ENCODE measurements at places on chromosomes 2 and 18.

- peak; percentile 85 for DNase-seq
These were observed at the start of gene WNT10A for GRCh38 chr2:218880102-218880858. WNT10A (plus strand) TSS chr2:218880852; CDS start chr2:218880996, 144 bp downstream.

DNA sequence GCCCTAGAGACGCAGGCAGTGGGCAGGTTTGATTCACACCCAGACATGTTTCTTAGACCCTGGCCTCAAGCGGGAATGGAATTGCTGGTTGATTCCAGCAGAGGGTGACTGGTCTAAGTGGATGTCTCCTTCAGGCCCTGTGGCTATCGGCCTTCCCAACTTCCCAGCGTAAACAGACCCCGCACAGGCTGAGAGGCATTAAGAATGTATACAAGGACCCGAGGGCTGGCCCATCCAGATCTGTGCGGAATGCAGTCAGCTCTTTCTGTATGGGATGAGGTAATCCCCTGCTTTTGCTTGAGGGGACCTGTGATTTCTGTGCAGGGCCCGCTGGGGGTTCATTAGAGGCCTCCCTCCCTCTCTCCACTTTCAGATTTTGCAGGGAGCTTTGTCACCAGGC, 6.5 kb downstream of the ACKR3 start:
- DNase-seq = no peak

DNA sequence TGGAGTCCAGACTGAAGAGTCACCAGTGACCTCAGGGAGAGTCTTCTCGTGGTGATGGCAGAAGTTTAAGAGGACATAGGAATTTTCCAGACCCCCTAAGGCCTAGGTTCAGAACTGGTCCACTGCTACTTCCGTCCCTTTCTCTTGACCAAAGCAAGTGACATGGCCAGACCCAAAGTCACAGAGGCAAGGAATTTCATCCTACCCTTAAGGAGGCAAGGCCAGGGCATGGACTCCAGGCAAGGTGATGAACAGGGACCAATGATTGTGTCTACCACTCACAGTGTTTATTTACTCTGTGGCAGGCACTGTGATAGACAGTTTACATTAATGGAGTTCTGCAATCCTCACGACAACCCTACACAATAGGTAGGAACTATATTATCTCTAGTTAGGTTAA, 265.1 kb downstream of the GLI2 start:
- no peak for DNase-seq

DNA sequence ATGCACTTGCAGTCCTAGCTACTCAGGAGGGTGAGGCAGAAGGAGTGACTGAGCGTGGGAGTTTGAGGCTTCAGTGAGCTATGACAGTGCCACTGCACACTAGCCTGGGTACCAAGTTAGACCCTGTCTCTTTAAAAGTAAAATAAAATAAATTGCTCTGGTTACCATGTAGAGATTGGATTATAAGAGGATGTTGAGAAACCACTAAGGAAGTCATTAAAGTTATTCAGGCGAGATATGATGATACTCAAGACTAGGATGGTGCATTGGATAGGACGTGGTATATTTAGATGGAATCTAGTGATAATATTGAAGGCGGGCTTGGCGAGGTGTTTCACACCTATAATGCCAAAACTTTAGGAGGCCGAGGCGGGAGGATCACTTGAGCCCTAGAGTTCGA, 50.6 kb downstream of the BMPR2 start:
- no peak for DNase-seq

DNA sequence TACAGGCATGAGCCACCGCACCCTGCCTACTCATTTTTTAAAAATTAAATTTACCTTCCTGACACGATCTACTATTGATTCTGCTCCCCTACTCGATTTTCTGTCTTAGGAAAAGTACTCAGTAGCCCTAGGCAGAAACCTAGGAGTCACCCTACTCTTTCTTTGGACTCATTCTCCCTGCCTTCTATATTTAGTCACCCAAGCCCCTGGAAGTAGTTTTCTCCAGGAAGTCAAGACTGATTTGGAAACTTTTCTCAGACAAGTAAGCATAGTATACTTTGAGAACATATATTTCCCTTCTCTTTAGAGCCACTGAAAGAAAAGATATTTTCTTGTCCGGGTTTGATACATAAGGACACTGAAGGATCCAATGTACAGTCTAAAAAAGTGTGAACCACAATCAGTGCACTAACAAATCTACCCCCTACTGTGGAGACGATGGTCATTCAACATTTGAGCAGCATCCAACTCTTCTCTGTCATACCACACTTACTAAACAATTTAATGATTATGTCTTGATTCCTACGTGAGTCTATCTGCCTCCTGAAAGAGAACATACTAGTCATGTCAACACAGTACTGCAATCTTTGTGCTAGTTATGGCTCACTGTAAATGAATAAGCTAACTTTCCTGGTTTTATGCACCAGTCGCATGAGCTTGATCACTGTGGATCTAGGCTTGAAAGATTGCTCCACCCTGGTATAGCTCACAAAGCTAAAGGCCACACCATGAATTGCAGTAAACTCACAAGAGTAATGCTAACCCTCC, 19.8 kb downstream of the YWHAQ start:
- no peak for DNase-seq

- no peak for DNase-seq
These were observed 40.3 kb upstream of the ATP8B1 start for GRCh38 chr18:57843386-57843785.

DNA sequence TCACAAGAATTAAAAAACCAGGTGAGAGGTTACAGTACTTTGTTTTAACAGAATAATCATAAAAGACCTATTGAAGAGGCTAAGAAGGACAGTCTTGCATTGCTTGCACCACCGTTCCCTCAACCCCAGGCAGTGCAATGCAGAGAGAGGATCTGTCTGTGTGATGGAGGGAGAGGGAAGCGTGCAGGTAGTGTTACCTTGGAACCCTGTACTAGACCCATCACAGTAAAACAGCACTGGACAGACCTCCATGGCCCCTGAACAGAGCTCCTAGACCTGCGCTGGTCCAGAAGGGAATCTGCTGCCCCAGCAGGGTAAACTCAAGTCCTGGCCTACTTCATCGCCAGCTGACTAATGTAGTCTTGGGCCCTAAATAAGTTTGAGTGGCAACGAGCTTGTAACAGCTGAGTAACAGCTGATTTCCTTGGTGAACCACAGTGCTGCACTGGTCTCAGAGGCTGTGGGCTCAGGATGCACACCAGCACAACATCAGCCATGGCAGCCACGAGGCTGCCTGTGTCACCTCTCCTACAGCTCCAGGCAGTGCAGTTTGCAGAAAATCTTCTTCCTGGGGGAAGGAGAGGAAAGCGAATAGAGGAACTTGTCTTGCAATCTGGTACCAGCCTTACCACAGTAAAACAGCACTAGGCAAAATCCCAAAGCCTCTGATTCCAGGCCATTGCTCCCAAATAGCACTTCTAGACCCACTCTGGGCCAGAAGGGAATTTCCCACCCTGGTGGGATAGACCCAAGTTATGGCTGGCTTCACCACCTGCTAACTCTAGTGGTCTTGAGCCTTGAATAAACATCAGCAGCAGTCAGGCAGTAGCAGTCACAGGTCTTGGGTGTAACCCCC, 417.2 kb downstream of the CDH7 start:
- DNase-seq = no peak

GRCh38 chr2:24403168-24403831, 43.0 kb upstream of the ITSN2 start:
- DNase-seq = no peak

DNA sequence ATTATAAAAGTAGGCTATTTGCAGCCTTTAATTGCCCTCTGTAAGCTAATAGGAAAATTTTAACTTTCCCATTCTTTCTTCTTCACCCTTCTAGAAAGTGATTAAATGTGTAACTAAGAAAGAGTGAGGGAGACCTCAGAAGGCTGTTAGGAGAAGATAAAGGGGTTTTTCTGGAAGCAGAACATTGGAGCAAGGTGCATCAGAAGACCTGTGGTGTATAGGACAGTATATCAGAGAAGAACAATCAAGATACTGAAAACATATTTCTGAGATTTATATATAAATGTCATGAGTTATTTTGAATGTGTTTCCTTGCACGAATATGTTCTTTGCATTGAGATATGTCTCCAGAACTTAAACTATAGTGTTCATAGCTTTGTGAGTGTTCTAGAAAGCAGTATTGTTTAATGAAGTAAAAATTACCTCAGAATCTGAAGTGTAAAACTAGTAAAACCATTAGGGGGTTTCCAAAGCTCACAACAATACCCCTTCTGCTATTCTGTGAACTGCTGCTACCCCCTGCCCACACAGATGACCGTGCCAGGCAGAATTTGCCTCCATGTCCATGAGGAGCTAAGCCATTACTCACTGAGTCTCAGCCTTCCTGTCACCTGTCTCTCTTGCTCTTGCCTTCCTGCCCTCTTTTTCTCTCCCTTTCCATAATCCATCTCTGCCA, 537.9 kb downstream of the EPHA4 start:
- no peak for DNase-seq

DNA sequence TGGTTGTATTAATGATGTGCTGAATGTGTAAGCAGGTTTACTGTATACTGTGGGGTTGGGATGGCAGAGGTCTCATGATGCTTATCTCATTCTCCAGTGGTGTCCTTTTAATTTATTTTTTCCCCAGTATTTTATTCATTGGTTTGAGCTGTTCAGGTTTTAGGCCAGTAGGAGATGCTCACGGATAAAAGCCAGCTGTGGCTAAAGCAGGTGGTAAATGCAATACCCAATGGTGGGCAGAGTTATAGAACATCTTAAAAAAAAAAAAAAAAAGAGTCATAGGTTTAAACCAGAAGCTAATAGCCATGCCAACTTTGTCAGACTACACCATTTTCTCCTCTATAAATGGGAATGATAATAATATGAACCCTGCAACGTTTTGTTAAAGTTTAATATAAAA, 57.8 kb upstream of the NEUROD1 start:
- DNase-seq = no peak

GRCh38 chr18:57806978-57807285, 3.8 kb upstream of the ATP8B1 start:
- no peak for DNase-seq

GRCh38 chr2:1652034-1652790, 92.1 kb downstream of the PXDN start:
- DNase-seq = no peak

- DNase-seq = no peak
These were observed 193.5 kb upstream of the CCDC68 start for GRCh38 chr18:55152801-55153200.

DNA sequence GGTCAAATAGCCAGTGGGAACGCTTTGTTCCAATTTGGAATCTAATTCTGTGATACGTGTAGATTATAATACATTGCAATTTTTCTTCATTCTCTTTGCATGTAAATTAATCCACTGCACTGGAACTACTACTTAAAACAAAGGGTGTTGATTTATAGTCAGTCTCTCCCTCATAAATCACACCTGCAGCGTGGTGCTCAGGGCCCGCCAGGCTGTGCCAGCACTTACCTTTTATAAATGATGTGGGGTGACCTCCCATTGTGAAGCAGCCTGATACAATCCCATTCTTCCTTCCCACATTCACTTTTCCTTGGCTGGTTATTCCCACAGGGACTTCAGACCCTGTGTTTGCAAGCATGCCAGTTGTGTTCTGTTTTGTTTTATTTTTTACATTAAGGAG, 302.3 kb upstream of the ID2 start:
- no peak for DNase-seq

- no peak for DNase-seq
These were observed 11.9 kb upstream of the INHBB start for GRCh38 chr2:120334068-120334467.

GRCh38 chr2:109447251-109447661, 166.5 kb downstream of the SEPTIN10 start:
- DNase-seq = no peak

GRCh38 chr2:24712296-24712695, 80.9 kb downstream of the PTRHD1 start:
- DNase-seq = no peak

- DNase-seq = no peak
These were observed 41.2 kb upstream of the GORASP2 start for GRCh38 chr2:170887896-170888295.

DNA sequence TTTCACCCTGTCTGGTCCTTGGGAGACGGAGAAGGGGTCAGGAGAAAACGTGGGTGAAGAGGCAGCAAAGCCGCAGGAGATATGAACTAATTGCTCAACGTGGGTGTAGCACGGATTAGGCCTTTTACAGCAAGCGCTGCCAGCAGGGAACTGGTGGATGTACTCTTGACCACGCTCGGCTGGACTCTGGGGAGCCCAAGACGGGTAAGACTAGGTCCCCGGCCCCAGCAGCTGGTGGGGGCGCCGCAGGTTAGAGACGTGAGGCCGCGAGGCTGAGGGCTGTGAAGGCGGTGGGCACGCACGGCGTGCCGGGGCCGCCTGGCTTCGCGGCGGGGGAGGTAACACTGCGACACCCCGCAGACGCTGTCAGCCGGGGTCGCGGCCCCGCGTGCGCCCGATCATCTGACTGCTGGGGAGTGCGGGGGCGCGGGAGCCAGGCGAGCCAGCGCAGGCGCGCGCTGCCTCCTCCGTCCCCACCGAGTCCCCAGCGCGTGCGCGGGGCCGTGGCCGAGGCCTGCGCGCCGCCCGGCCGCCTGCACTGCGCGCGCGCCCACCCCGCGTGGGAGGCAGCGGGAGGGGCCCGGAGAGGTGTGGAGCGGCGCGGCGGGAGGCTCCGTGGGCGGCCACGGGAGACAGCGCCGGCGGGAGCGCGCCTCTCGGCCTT, at the start of gene CLIP4:
Gene CLIP4, plus strand, starts transcription at position 470 of the 664 bp plus-strand sequence. CDS start 5,974 bp downstream, outside the sequence.
- peak; percentile 80 for DNase-seq

DNA sequence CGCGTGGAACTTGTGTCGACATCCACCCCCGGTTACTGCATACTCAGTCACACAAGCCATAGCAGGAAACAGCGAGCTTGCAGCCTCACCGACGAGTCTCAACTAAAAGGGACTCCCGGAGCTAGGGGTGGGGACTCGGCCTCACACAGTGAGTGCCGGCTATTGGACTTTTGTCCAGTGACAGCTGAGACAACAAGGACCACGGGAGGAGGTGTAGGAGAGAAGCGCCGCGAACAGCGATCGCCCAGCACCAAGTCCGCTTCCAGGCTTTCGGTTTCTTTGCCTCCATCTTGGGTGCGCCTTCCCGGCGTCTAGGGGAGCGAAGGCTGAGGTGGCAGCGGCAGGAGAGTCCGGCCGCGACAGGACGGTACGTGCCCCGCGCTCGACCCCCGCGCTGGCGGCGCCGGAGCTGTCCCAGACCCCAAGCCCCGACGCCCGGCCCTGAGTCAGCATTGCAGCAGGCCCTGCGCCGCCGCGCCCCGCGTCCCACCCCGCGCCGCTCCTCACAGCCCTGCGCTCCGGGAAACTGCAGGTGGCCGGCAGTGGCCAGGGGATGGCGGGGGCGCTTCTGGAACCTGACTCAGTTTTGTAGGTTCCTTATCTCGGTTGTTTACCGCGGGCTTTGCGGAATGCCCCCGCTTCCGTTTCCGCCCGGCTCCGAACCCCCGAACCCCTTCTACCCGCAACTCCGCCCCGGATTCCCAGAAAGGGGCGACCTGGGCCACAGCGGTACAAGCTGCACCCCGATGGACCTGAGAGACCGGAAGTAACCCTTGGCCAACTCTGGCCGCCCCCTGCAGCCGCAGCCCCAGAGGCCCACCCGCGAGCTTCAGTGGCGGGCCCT, at the start of gene CFLAR:
Gene CFLAR, plus strand, starts transcription at position 50 of the 844 bp plus-strand sequence. CDS start 13,702 bp downstream, outside the sequence.
- peak; percentile 85 for DNase-seq

GRCh38 chr2:164954954-164955701, at the start of gene SLC38A11:
SLC38A11 (minus strand) TSS chr2:164955525; CDS start chr2:164955247, 278 bp downstream.
- no peak for DNase-seq

- no peak for DNase-seq
These were observed 96.0 kb downstream of the SMAD7 start for GRCh38 chr18:48854780-48855179.
